ENCODE measurements at places on chromosomes 6 and 20. TPM values are rescaled to one million over a fixed set of nuclear protein-coding genes. Genes with fewer than 3 reads are reported as not detected.

DNA sequence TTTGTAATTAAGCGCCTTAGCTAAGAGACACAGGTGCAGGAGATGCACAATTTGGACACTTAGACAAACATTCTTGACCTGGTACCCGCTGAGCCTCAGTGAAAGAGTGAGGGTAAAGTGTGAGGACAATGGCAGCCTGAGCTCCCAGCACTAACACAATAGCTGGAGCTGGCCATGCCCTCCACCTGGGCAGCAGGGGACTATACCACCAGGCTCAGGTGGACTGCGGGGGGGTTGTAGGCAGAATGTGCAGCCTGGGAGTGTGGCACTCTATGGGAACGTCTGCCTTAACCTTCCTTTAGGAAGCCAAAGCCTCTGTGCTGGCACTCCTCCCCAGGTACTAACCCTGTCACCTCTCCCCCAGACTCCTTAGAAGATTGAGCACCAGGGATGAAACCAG, 23.6 kb downstream of the PRKN start:
- DNase-seq = no peak

DNA sequence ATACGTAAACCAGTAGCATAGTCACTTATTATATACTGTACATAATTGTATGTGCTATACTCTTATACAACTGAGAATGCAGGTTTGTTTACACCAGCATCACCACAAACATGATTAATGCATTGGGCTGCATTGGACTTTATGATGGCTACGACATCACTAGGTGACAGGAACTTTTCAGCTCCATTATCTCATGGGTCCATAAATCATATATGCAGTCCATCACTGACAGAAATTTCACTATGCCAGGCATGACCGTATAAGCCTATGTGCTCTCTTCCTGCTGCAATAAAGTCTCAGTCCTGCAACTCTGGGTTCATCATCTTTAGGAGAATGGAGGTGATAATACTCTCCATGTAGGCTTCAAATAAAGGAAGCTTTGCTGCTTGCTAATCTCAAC, 45.4 kb downstream of the ALDH5A1 start:
- no peak for DNase-seq

GRCh38 chr20:42686057-42686456, 503.6 kb downstream of the PTPRT start:
- DNase-seq = no peak

DNA sequence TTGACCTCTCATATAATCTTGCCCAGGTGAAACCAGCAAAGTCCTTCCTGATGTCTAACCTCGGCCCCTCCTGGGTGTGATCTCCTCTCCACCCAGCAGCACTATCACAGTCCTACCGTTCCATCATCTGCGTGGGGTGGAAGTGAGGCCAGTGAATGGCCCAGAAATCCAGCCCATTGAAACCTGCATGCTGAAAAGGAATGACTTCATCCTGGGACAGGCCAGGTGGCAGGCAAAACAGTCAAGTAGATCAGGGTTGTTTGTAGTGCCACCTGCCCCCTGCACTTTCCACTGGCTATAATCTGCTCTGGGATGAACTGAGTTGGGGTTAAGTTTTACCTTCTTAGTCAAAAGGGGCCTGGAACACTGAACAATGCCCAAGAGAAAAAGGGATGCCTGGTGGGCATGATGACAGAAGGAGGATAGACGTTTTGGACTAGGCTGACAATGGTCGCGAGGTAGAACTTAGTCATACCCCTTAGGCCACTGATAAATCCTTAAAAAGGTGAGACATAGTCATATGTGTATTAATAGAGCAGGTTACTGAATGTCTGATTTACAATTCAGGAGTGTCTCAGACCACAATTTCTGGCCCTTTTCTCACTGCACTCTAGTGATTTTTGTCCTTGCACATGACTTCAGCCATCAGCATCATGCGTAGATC, 8.1 kb upstream of the HSP90AB1 start:
- no peak for DNase-seq

DNA sequence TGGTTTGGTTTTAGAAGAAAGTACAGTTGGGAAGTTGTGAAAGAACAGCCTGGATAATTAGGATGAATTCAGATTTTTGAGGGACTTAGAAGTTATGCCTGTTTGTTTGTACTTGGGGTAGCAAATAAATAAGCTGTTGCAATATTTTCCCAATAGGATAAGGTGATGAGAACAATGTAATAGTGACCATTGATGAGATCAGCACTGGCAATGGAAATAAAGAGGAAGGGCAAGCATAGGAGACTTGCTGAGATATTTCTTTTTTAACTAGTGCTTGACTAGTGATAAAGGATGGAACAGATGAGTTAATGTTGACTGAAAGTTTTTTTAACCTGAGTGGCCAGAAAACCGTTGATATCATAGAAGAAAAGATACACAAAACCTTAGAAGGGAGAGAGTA, 498.8 kb downstream of the CDKAL1 start:
- DNase-seq = no peak

The MYT1 gene
- not detected for total RNA-seq

Measured in dermis blood vessel endothelial cell (primary cell).